ENCODE measurements at places on chromosomes 1 and 21.
A peak's percentile ranks its signal among the peaks of the same experiment; 100 is the strongest.

GRCh38 chr1:50750021-50750619 is 209.9 kb downstream of the FAF1 start:
- peak; percentile 57 for DNase-seq

DNA sequence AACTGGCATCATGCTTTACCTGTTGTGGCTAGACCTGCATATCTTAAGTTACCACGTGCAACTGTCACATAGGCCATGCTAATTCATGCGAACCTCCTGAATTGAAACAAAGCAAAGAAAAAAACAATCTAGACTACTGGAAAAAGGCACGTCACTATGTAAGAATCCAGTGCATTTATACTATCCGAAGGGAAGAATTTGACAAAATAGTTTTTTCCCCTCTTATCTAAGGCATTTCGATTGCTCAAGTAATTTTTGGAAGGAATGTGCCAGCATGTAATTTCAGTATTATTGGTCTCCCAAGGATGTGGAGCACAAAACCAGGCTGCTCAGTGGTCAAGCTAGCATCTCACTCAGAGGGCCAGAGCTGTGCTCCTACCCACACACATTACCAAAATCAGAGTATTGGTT is 31.5 kb upstream of the C1orf198 start:
- no peak for DNase-seq

- no peak for DNase-seq
These were observed 20.2 kb downstream of the ECHDC2 start for GRCh38 chr1:52901384-52901783.

DNA sequence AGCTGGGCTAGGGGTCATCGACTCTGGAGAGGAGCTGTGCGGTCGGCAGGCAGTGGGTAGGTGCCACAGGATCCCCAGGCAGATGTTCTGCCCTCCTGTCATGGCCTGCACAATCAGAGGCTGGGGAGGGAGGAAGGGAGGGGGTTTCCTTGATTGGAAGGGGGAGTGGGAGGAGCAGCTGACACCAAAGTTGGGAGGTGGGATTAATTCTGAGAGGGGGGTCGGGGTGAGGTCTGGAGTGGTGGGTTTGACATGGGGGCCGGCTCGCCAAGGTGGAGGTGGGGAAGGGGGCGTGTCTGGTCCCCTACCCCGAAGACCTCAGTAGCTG is 651 bp upstream of the HPCA start:
- DNase-seq, result no peak

- DNase-seq, result peak; percentile 73
These were observed 46.5 kb upstream of the RNF11 start for GRCh38 chr1:51189421-51190073.

- DNase-seq, result no peak
These were observed 330.9 kb downstream of the PTPRU start for GRCh38 chr1:29567257-29567656.

DNA sequence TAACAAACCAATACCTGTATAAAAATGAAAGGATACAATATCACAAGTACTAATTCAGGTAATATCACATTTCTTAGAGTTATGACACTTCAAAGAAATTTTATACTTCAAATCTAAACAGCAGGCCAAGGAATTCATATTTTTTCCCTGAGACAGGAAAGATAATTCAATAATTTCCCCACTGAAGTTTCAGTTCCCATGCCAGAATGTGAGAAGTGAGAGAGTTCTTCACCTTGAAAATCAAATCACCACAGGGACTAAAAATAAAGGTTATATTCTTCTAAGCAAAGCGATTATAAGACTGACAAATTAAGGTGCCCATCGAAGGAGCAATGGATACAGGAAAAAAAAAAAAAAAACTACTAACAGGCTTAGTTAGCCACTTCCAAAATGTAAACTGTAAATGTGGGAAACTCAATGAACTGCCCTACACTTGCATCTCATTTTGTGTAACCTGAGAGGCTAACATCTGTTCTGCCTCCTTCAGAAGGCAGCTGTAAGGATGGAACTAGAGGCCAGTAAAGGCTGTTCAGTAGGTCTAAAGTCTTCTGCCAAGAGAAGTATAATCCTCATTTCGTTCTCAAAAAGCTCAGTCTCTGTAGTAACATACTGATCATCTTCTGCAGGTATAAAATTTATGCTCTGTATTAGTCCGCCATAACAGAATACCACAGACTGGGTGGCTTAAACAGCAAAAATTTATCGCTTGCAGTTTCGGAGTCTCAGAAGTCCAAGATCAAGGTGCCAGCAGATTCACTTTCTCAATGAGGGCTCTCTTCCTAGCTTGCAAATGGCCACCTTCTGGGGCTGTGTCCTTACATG is 127.8 kb downstream of the RERE start:
- DNase-seq, result no peak

GRCh38 chr21:42671778-42672593 is 18.6 kb downstream of the PDE9A start:
- no peak for DNase-seq

DNA sequence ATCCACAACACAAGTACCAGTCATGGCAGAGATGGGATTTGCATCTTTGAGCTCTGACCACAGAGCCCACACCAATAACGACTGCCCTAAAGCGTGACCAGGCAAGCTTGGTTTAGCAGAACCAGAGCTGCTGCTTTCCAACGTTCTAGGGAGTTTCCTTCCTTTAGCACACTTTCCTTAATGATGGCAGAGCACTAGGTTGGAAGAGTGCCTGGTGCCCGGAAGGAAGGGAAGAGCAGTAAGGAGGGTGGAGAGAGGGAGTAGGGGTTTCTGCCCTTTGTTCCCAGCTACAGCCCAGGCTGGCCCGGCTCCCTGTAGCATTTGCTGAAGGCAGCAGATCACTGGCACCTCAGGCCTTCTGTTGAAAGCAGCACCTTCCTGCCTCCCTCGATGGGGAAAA is 6.1 kb upstream of the EVA1C start:
- DNase-seq, result no peak

- no peak for DNase-seq
These were observed 902.1 kb downstream of the MRPL39 start for GRCh38 chr21:24705201-24705600.

- DNase-seq, result no peak
These were observed 95.4 kb downstream of the PTPRU start for GRCh38 chr1:29331729-29332128.

GRCh38 chr1:101136739-101137138 is 100.1 kb upstream of the S1PR1 start:
- DNase-seq, result peak; percentile 25

DNA sequence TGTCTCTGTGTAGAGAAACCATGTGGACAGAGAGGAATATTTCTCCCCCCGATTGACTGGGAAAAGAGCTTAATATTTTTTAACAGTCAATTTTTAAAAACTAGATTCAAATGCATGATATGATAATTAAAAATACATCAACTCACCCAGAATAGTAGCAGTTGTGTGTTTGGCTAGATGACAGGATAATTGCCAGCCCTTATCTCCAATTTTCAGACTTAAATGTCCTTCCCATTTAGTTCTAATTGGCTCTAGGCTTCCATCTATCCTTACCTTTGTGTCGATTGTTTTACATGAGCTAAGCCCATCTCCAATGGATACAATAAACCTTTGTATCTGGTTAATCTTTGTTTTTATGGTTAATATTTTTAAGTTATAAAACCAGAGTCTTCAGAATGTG is 23.9 kb upstream of the KIAA0040 start:
- DNase-seq, result no peak

GRCh38 chr1:152388889-152389288 is 25.2 kb downstream of the CRNN start:
- no peak for DNase-seq

GRCh38 chr1:50172299-50172698 is 63.6 kb downstream of the ELAVL4 start:
- no peak for DNase-seq

- no peak for DNase-seq
These were observed 7.6 kb downstream of the SNRNP40 start for GRCh38 chr1:31289021-31289420.

DNA sequence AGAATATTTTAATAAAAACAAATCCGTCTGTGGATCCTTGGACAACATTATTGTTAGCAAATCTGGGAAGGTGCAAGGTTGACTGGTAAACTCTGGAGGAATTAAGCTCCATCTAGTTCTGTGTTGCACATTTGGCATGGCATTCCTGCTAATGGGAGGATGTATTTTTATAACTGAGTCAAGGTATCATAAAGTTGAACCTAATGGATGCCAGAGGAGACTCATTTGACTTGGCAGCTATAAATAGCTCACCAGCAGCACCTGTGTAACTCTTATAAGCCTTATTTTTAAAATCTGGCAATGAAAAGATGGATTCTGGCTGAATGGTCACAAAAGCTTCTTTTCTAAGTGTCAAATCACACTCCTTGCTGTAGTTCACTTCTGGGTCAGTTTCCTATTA is 118.5 kb upstream of the ADAMTS5 start:
- no peak for DNase-seq

DNA sequence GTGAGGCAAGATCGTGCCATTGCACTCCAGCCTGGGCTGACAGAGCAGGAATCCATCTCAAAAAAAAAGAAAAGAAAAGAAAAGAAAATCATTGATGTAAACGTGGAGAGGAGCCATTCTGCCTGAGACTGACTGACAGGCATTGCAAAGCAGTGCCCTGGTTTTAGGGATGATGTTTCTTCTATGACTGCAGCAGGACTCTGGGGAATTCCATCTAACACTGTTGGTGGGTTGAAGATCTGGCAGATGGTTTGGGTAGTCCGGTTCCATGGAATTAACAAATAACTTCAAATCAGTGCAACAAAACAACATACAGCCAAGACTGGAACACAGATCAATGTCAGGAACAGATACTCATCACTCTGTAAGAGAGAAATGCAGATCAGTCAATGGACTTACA is 17.8 kb upstream of the LAMC2 start:
- no peak for DNase-seq

- no peak for DNase-seq
These were observed 6.8 kb downstream of the HIPK1 start for GRCh38 chr1:113935970-113936369.

DNA sequence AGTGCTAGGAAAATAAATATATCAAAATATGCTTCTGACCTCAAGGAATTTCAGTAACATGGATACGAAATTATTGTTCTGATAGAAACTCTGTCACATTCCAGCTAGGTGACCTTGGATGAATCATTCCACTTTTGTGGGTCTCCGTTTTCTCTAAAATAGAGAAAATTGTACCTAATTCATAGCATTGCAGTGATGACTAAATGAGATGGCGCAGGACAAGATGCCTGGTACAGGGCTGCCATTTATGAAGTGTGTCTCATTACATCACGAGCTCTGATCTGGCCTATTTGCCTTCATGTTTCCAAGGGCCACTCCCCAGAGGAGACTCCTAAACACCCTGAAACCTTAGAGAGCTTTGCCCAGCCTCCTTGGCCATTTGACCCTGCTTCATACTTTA is 480.0 kb upstream of the USP24 start:
- no peak for DNase-seq

All from pons (tissue), 1 donor.